ENCODE measurements at places on chromosomes 6 and 20.

- no peak for DNase-seq
Measured at GRCh38 chr6:47631269-47631772, 67.1 kb upstream of the ADGRF4 start.

DNA sequence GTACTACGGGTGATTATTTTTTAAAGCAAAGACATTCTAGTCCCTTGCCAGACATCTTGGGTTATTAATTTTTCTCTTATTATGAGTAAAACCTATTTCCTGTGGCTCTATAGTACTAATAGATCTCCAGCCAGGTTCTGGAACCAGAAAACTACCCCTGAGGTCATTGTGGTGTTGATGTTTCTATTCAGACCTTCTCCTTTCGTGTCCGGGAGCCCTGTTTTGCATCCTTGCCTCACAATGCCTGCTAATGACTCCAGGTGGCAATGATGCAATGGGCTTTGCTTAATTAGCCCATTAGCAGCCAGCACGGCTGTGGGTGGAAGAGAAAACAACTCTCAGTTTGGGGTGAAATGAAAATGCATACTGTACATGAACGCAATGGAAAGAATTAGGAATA lies 62.9 kb upstream of the ARG1 start:
- DNase-seq = no peak

DNA sequence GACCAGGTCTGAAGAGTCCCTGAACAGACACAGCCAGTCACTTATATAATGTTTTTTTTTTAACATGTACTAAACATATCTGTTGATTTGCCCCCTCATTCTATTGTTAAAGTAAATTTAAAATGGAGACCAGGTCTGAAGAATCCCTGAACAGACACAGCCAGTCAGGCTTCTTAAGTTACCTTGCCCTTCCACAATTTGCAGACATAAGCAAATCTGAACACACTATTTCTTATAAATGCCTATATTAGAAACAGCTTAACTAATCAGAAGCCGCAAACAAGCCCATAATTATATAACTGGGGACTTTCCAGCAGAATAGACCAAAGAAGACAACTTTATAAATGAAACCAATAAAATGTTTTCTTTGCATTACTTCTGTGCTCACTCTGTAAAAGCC lies 118.2 kb downstream of the DNAH8 start:
- no peak for DNase-seq

DNA sequence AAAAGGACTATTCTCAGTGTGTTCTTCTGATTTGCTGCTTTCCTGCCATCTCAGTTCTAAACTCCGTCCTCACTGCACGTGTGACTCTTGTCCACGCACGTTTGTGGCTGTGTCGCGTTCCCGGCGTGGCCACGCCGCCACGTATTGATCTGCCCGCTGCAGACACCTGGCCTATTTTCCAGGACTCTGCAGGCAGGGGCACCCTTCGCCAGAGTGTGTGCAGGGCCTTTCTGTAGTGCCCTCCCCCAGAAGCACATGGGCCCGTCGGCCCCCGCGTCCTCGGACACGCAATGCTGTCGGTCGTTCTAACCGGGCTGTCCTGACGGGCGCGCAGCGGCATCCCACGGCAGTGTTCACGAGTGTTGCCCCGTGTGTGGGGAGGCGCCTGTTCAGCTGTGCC lies 87.6 kb downstream of the YTHDF1 start:
- DNase-seq = no peak

DNA sequence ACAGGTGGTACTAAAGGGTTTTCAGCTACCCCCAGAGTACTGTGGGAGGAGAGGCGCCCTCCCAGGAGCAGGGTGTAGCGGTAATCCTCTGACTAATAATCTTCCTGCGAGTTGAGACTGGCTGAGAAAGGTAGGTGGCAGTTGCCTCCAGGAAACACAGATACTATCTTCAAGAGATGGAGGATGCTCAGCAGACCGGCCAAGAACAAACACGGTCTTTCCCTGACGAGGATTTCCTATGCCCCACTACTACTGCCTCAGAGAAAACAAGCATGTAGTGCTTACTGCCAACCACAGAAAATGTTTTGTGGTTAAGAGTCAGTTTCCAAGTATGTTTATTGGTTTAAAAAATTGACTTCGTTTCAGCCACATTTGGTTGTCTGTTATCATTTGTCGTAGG lies 26.8 kb downstream of the C6orf89 start:
- DNase-seq = no peak

GRCh38 chr6:166786704-166787293 lies 159.7 kb upstream of the RPS6KA2 start:
- DNase-seq = no peak

- no peak for DNase-seq
Measured at GRCh38 chr6:69917834-69918233, 51.5 kb downstream of the COL19A1 start.

DNA sequence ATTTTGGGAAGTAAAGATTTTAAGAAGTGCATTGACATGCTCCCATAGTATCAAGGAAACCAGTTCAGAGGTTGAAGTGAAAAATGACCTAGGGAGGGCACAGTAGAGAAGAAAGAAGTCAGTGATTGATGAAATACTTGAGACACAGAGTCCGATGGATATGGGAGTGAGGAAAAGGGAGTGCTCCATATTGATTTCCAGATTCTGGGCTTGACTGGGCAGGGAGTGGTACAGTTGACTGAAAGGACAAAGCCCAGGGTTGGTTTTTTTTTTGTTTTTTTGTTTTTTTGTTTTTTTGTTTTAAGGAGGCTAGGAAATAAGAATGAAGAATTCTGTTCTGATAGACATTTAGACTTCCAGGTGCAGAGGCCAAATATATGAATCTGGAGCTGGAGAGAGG lies 86.7 kb upstream of the RIN2 start:
- no peak for DNase-seq

DNA sequence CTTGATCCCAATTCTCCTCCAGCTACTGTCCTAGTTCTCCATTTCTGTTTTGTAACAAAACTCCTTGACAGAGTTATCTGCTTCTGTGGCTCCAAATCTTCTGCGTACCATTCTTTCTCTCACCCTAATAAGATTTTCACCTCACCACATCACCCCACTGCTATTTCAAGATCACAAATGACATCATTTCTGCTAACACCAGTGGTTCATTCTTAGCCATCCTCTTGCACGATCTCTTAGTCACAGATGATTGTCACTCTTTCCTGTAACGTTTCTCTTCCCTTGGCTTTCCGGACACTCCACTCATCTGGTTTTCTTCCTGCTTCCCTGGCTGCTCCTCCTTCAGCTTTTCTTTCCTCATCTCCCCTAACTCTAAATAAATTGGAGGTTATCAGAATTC lies 56.8 kb upstream of the FABP7 start:
- no peak for DNase-seq

DNA sequence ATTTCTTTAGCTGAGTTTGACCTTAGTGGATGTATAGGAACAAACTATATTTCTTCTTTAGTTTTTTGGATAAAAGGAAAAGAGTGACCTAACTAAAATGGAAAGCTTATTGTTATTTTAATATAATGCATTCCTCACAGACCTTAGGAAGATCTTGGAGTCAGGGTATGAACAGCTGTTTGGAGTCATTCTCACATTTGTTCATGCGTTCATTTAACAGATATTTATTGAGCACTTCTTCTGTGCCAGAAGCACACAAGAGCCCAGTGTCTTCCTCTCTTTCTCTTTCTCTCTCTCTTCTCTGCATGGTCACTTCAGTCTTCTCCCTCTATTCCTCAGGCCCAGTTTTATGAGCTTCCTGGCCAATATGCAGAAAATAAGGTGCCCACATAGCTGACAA lies 744.0 kb upstream of the MAP3K7 start:
- DNase-seq = no peak

GRCh38 chr6:17397764-17398194 lies 4.4 kb downstream of the CAP2 start:
- DNase-seq = no peak

GRCh38 chr6:168992446-168993144 lies 261.1 kb downstream of the THBS2 start:
- DNase-seq = no peak

DNA sequence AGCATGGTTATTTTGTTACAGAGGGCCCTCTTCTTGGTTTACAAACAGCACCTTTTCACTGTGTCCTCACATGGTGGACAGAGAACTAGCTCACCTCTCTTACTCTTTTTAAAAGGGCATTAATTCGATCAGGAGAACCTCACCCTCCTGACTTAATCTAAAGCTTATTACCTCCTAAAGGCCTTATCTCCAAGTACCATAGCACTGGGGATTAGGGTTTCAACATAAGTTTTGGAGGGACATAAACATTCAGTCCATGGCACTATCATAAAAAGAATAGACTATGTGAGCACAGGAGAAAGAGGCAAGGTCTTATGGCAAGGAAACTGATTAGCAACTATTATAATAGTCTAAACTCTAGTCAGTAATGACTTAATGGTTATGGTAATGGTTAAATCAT lies 736.2 kb upstream of the ADGRB3 start:
- no peak for DNase-seq

DNA sequence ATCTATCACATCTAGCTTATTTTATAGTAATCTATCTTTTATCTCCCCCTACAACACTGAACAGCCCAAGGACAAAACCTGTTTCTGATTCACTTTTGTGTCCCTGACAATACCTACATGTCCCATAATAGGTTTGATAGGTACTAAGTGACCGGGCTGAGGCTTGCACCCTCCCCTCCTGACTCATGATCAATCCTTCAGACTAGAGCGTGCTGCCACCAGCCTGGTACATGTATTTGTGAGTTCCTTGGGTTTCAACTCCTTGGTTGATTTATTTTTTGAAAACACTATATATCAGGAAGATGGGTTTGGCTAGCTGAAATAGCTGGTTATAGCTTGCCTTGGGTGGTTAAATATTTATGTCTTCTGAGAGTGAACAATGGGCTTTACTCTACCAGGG lies 41.6 kb upstream of the RAB23 start:
- DNase-seq = no peak

DNA sequence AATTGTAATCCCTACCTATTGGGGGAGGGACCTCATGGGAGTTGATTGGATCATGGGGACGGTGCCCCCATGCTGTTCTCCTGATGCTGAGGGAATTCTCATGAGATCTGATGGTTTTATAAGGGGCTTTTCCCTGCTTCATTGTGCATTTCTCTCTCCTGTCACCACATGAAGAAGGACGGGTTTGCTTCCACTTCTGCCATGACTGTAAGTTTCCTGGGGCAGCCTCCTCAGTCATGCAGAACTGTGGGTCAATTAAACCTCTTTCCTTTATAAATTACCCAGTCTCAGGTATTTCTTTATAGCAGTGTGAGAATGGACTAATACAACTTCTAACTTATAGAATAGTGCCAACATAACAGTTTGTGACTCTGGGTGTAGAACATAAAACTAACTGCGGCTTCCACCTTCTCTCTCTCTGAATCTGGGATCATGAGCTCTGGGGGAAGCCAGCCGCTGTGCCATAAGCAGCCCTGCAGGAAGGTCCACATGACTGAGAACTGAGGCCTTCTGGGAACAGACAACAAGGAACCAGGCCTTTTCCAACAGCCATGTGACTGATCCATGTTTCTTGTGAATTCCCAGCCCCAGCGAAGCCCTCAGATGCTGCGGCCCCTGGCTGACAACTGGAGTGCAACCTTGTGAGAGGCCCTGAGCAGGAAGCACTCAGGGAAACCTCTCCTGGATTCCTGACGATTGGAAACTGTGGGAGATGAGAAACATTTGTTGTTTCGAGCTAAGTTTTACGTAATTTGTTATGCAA lies 3.4 kb upstream of the HLA-A start:
- DNase-seq = no peak

DNA sequence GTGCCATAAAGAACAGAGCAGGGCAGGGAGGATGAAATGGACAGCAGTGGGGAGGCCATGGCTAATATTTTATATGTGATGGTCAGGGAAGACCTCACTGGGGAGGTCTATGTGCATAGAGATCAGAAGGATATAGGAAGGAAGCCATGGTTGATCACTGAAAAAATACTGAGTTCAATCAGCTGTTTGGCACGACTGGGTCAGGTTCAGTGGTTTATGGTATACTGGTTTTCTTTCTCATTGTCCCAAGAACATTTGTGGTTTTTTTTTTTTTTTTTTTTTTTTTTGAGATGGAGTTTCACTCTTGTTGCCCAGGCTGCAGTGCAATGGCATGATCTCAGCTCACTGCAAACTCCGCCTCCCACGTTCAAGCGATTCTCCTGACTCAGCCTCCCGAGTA lies 78.3 kb upstream of the TIAM2 start:
- no peak for DNase-seq

DNA sequence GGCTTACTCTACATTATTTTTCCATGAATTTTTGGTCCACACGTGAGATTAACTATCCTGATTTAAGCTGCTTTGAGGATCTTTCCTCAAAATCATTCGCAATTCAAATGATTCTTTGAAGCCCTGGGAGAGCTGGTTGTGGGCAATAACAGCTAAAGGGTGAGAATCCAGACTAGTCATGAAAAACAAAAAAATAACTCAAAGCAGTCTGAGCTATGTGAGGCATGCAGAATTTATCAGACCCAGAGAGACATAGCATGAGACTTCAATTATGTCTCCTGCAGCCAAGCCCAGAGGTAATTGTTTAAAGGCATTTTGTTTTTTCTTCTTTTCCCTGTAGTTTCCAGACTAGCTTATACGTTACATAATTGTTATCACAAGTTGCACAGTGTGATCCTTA lies 517.3 kb upstream of the PTCHD4 start:
- no peak for DNase-seq

- DNase-seq = no peak
Measured at GRCh38 chr6:79373880-79374279, 139.4 kb upstream of the HMGN3 start.

- no peak for DNase-seq
Measured at GRCh38 chr6:138568997-138569396, 69.7 kb upstream of the NHSL1 start.

Data from NCI-H2081 treated with DMSO at 0.1 percent for 48 hours (cell line).